ELR (cell line): ENCODE measurements at places on chromosomes 12 and 14.
A peak's percentile ranks its signal among the peaks of the same experiment; 100 is the strongest.

- DNase-seq = no peak
These were observed 261.4 kb downstream of the DIO2 start for GRCh38 chr14:79949906-79950305.

DNA sequence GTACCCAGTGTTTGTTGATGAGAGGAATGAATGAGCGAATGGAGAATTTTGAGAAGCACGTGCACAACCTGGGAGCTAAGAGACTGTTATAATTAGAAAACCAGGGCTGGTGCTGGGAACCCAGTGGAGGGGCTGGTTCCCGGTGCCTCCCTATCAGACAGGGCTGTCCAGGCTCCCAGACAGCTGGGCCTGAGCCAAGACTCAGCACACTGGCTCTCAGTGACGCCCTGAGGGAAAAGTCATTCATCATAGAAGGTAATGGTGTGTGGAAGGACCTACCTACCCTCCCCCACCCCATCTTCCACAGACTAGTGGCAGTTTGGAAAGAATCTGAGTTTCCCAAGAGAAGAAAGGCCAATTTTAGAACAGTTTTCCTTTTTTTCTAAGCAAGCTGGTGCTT is 34.7 kb downstream of the KCNA5 start:
- no peak for DNase-seq

DNA sequence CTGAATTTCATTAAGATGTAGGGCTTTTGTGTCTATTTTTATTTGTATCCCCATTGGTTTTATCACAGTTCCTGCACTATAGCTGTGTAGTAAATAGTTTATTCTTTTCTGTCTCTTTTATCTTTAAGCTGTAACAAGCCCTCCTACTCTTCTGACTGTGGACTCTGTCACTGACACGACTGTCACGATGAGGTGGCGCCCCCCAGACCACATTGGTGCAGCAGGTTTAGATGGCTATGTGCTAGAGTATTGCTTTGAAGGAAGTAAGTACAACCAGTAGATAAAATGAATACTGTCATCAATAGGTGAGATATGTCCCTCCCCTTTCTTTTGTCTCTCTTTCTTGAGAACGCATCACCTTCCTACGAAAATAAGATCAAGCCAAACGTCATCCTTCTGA is 34.1 kb upstream of the CHPT1 start:
- DNase-seq = no peak

DNA sequence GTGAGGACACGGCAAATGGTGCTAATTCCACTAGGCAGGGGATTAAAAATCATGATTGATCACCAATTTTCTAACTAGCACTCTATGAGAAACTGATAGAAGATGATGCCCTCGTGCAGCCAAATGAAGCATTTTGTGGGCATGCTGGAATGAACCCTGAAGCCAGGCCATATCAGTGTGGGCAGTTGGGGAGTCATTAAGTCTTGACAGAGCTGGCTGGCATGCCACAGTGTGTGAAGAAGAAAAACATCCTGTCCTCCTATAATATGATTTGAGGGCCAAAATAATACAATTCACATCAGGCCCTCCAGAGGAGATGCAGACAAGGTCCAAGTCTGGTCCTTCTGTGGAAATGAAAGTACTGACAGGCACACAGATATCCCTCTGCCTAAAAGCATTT is 107.1 kb downstream of the TMTC1 start:
- DNase-seq = no peak

GRCh38 chr14:30240018-30240417 is 312.4 kb upstream of the PRKD1 start:
- DNase-seq = peak; percentile 40

DNA sequence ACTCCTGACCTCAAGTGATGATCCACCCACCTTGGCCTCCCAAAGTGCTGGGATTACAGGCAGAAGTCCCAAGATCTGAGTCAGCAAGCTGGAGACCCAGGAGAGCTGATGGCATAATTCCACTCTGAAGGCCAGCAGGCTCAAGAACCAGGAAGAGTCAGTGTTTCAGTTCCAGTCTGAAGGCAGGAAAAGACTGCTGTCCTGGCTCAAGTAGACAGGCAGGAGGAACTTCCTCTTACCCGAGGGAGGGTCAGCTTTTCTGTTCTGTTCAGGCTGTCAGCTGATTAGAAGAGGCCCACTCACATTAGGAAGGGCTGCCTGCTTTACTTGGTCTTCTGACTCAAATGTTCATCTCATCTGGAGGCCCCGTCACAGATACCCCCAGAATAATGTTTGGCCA is 206.0 kb upstream of the MYL2 start:
- DNase-seq = no peak

DNA sequence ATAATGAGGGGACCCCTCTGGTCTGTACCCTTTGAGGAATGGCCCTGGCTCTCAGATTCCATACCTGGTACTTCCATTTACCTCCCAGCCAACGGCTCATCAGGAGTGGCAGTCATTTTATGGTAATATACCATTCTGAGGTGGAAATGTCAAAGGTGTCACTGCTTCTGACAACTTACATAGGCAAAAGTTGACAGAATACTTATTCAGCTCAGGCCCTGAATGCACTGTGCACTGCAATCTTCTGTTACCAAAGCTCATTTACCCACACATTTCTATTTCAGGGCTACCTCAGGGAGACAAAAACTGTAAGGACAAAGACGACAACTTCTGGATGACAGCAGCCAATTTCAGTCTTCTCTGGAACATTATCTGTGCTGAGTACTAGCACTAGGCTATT is 212.2 kb upstream of the TMEM260 start:
- no peak for DNase-seq

DNA sequence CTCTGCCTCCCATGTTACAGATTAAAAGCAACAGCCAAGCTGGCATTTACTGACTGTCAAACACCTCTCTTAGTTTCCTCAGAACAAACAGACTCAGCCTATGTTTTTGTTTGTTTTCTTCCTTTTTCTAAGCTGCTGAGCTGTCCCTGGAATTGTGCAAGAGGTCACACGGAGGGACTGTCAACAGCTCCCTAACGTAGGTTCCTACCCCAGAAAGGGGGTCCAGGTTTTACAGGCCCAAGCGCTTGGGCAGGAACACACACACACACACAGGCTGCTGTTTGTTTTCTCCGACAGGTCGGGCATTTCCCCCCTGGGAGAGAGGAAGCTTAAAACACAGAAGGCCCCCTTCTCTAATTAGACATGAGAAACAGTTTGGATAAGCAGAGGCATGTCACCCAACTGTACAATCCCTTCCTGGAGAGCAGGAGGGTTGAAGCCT is 739.6 kb upstream of the TBX3 start:
- DNase-seq = no peak

DNA sequence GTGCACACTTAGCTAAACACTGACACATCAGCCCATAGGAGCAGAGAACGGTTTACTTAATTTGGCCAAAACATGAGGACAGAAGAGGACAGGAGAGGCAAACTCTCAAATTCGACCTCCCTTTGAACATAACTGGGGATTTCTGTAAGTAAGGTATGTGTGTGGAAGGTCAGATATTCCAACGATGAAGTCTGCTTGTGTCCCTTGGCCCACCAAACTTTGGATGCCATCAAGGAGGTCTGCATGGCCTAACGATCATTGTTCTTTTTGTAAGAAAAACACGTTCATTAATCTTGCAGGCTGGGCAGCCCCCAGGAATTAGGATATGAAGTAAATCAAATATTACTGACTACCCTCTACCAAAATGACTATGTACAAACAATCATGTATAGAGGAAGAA is 908.5 kb upstream of the ATXN7L3B start:
- no peak for DNase-seq

- peak; percentile 44 for DNase-seq
These were observed 139.7 kb downstream of the SLCO1B3 start for GRCh38 chr12:20950248-20950647.

DNA sequence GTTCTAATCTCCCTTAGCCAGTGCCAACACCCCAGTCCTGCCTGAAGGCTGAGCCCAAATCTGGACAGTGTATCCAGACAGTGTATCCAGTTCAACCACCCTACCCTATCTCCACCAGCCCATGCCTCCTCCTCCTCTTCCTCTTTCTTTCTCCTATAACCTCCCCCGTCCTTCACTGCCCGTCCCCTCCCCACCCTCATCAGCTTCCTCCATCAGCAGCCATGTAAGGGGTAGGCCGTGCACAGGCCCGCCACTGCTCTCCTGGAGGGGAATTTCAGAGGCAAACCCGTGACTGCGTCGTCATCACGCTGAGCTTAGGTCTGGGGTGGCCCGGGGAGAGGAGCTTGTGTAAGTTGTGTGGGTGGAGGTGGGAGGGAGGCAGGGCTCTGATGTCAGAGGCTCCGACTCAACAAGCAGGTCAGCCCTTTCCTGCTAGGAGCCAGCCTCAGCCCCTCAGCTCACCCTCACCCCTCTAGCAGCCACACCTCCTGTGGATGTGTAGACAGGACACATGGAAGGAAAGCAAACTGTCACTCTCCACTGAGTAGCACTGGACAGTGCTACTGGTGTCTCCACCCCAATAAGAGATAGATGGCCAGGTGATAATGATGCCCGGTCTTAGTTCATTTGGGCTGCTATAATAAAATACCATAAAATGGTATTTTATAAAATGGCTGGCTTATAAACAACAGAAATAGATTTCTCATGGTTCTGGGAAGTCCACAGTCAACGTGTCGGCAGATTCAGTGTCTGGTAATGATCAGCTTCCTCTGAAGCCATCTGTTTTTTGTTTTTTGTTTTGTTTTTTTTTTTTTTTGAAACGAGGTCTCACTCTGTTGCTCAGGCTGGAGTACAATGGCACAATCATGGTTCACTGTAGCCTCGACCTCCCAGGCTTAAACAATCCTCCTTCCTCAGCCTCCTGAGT is 50.5 kb downstream of the IRF2BPL start:
- DNase-seq = peak; percentile 57
